NB4 (cell line): ENCODE measurements at places on chromosomes 2 and 18.
A peak's percentile ranks its signal among the peaks of the same experiment; 100 is the strongest.

GRCh38 chr2:119252186-119253113, 28.8 kb downstream of the STEAP3 start:
- DNase-seq: no peak

- no peak for DNase-seq
Observed at GRCh38 chr2:86213699-86214502, 14.6 kb downstream of the MRPL35 start.

DNA sequence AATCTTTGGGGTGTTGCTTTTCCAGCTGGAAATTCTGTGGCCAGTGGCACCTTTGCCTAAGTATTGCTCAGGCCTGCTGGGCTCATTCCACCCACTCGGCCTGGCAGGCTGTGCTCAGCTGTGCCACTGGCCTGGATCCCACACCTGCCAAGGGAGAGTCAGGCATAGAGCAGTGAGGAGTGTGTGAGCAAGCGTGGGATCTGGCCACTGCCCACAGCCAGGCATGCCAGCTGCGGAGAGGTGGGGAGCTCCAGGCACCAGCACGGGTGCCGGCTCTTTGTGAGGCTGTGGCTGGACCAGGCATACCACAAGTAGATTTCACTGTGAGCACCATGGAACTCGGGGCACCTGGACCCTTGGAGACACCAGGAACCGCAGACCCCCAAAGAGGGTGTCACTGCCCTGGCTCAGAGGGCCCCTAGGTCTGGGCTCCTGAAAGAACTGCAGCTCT, 118.1 kb upstream of the MAP2 start:
- DNase-seq: no peak

DNA sequence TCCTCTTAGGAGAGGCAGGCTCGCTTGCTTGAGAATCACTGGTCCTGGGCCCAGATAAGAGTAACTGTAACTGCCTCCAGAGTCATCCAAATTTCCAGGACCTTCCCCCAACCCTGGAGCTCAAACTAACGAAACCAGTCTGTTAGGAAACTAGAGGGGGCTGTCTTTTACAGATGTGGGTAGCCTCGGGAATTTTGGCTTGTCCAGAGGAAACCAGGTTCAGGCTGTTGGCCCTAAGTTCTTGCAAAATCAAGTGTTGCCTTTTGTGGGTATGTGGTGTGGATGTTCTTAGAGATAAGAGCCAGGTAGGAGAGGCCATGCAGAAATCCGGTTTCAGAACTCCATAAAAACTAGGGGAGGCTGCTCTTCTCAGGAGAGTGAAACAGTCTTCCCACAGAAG, 125.0 kb upstream of the DLX2 start:
- peak; percentile 34 for DNase-seq

DNA sequence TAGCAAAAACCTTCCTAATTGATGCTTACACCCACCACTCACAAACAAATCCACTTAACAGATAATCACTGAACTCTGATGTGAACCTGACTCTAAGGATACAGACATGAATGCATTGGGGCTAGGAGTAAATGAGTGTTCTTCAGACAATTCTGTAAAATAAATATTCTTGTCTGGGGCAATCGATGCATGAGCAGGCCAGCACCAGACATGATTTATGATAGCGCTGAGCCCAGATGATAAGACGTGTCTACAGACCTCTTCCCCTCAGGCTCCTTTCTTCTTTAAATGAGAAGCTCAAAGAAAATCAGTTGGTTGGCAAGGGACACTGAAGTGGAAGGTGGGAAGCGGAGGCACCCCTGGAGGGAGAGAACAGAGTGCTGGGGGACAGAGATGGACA, 27.3 kb upstream of the BIN1 start:
- DNase-seq: no peak

- DNase-seq: peak; percentile 62
Observed at GRCh38 chr2:1550658-1551316, 137.5 kb downstream of the TPO start.

GRCh38 chr2:47016172-47016913, 100.7 kb upstream of the MCFD2 start:
- peak; percentile 70 for DNase-seq

GRCh38 chr2:42167458-42167857, 1.7 kb upstream of the EML4 start:
- no peak for DNase-seq

DNA sequence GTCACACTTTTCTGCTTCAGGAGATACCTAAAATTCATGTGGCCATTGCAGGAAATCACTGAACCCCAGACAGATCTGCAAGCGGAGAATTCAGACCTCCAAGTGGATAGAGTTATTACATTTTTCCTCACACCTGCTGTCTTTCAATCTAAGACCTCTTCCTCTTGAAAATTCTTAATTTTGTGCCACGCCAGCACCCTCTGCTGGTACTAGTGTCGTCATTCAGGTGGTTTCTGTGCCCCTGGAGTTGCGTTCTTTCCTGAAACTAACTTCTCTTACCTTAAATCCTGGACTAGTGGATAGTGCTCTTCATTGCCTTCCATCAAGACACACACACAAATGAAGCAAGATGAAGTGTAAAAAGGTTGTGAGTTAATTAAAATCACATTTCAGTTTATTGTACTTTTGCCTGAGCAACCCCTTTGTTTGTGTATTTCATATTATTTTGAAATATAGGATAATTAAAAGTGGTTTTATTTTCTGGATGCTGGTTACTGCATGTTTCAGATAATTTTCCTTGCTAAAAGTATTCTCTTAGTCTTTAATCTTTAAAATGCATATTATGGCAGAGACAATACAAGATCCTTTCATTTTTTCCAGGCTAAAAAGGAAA, 1.6 kb upstream of the DNER start:
- DNase-seq: peak; percentile 59

GRCh38 chr2:235877275-235877802, 290.8 kb downstream of the GBX2 start:
- no peak for DNase-seq

DNA sequence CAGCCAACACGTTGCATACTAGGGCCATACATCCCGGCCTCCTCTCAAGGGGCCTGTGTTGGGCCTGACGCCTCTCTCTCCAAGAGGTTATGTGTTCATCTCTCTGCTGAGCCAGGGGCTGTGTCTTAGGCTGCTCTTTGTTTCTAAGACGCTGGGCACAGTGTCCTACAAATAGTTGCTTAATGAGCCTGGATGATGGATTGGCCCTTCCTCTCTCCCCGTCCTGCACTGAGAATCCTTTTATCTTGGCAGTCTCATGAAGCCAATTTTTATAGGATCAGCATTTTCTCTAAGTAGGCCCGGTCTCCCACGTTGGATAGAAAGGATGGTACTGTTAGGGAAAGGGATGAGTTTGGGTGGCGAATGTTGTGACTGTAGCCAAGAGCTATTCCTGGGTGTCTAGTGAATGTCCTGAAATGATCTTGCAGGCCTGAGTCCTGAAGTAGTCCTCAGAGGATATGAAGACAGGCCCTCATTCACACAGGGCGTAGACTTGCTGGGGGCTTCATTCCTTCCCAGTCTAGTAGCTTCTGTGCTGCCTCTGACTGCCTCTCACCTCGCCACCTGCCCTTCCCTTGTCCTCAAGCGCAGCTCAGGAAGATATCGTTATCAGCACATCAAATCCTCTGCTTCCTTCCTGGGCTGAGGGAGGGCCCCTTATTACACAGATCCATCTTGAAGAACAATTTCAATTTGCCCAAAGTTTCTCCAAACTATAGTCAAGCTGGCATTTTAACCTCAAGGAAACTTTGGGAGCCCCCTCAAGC, 8.8 kb downstream of the LBH start:
- DNase-seq: no peak

- DNase-seq: peak; percentile 24
Observed at GRCh38 chr2:179274749-179275148, 10.1 kb upstream of the SESTD1 start.

DNA sequence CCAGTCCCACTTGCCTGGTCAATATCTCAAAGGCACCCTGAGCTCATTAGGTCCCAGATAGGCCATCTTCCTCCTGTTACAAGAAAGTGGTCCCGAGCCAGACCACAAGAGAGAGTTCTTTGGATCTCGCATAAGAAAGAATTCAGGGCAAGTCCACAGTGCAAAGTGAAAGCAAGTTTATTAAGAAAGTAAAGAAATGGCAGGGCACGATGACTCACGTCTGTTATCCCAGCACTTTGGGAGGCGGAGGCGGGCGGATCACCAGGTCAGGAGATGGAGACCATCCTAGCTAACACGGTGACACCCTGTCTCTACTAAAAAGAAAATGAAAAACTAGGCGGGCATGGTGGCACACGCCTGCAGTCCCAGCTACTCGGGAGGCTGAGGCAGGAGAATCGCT, 10.8 kb upstream of the SMAD7 start:
- DNase-seq: no peak

GRCh38 chr2:109630441-109631430, 16.6 kb downstream of the SOWAHC start:
- DNase-seq: no peak

- DNase-seq: peak; percentile 11
Observed at GRCh38 chr2:172931256-172931894, 144.3 kb upstream of the MAP3K20 start.

GRCh38 chr2:84999553-84999955, 28.6 kb downstream of the KCMF1 start:
- DNase-seq: no peak

DNA sequence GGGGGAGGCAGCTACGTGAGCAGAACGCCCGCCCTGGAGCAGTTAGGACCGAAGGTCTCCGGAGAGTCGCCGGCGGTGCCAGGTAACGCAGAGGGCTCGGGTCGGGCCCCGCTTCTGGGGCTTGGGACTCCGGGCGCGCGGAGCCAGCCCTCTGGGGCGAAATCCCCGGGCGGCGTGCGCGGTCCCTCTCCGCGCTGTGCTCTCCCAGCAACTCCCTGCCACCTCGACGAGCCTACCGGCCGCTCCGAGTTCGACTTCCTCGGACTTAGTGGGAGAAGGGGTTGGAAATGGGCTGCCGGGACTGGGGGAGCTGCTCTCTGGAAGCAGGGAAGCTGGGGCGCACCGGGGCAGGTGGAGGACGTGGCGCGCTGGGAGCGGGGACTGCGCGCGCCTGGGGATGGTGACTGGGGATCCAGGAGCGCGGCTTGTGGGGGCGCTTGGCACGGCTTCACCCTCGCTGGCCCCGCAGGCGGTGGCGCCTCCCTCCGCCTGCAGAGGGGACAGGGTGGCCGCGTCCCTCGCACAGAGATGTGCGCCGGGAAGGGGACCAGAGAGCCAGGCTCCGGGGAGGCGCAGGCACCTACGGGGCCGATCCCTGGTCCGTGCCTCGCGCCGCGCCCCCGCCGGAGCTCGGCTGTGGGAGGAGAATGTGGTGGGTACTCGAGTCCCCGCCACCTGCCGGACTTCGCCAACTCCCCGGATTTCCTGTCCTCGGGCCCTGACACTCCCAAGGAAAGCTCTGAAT, 688 bp downstream of the CDH20 start:
- no peak for DNase-seq

DNA sequence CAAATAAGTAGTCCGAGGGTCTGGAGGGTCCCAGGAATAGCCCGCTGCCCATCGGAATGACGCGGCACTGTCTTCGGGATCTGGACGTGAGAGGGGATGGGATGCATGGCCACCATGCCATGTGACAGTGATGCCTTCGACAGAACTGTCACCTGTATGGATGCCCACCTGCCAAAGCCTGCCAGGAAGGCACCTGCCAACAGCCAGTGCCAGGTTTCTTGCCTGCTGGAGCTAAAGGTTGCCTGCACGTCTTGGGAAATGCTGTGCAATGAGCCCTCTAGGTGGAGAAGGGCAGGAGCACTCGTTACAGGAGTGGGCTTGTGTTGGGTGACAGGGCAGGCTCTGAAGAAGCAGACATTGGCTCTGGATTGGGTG, 20.5 kb downstream of the GPR35 start:
- DNase-seq: no peak

DNA sequence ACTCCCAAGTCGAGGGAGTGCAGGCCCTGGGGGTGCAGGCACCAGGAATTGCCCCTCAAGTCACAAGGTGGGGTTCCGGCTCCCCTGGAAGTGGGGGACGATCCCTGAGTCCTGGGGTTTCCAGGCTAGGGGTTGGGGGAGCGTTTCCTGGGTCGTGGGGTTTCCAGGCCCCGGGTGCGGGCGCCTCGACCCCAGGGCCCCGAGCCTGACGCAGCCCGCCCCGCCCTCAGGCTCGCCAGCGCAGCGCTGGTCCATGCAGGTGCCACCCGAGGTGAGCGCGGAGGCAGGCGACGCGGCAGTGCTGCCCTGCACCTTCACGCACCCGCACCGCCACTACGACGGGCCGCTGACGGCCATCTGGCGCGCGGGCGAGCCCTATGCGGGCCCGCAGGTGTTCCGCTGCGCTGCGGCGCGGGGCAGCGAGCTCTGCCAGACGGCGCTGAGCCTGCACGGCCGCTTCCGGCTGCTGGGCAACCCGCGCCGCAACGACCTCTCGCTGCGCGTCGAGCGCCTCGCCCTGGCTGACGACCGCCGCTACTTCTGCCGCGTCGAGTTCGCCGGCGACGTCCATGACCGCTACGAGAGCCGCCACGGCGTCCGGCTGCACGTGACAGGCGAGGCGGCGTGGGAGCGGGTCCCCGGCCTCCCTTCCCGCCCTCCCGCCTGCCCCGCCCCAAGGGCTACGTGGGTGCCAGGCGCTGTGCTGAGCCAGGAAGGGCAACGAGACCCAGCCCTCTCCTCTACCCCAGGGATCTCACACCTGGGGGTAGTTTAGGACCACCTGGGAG, 12.0 kb downstream of the SIGLEC15 start:
- peak; percentile 76 for DNase-seq

- DNase-seq: peak; percentile 62
Observed at GRCh38 chr2:174546519-174547506, 50.8 kb downstream of the WIPF1 start.

DNA sequence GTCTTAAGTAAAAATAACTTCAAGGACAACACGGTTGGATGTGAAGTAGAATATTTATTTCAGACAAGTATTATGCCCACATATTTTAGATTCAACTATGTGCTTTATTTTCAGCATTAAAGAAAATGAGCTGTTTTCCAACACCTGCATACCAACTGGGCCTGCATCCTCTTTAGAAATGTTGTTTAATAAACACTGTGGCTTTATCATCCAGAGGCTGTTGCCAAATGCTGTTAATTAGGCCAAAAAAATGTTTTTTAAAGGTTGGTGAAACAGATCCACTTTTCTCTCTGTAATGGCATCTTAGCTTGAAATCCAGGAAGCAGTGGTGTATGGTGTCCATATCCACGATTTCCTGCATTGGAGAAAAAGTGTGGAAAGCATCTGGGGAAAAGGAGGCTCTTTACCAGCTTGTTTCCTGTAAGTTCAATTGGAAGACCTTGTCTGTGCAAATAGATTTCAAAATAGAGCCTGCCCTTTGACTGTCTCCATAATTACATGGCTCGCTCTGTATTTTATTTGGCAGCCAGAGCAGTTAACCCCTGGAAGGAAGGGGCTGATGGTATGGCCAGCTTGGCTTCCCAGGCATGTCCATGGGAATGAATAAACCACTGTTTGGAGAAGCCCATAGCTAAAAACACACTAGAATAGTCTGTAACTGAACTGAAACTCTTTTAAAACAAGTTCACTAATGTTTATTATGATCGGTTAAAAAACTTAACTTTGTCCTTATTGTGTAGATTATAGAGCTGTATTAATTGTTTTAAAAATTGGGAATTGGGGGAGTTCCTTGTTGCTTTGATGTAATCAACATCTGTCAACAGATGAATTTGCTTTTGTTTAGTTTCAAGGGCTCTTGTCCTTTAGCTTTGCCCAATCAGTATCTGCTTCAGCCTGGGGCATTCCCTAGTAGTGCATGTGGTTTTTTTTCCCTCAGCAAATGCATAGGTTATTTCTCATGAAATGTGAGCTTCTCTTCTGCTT, 33.0 kb upstream of the DLX1 start:
- DNase-seq: no peak
